ENCODE measurements at places on chromosomes 2 and 18. TPM values are rescaled to one million over a fixed set of nuclear protein-coding genes. Genes with fewer than 3 reads are reported as not detected.
A peak's percentile ranks its signal among the peaks of the same experiment; 100 is the strongest.

GRCh38 chr2:134773335-134773734 lies 54.5 kb upstream of the TMEM163 start:
- DNase-seq, result no peak

- DNase-seq, result no peak
These were observed 12.6 kb downstream of the ITPRID2 start for GRCh38 chr2:181904022-181904632.

The DSG4 gene
- polyA plus RNA-seq, result not detected

The SP140L gene
- polyA plus RNA-seq, result 12.5 TPM

- peak; percentile 48 for DNase-seq
These were observed 81.9 kb downstream of the MOGAT1 start for GRCh38 chr2:222753251-222753824.

DNA sequence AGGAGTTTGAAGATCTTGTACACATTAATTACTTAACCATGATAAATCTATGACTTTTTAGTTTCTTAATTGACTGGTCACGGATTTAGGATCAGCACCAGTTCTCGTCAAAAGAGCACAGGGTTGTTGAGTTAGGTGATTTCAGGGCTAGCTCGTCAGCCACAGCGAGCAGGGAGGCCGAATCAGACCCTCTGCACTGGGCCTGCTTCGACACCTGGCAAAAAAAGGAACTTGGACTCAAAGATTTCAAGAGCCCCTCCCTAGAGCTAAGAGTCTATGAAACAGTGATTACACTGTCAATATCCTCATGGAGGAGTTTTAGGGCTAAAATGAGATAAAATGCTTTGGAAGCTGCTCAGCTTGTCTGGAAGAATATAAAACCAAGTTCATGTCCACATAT lies 4.6 kb upstream of the SERTAD2 start:
- no peak for DNase-seq

The RGPD3 gene
- polyA plus RNA-seq, result 0.25 TPM

- no peak for DNase-seq
These were observed 299.2 kb downstream of the EXOC6B start for GRCh38 chr2:72526623-72527022.

DNA sequence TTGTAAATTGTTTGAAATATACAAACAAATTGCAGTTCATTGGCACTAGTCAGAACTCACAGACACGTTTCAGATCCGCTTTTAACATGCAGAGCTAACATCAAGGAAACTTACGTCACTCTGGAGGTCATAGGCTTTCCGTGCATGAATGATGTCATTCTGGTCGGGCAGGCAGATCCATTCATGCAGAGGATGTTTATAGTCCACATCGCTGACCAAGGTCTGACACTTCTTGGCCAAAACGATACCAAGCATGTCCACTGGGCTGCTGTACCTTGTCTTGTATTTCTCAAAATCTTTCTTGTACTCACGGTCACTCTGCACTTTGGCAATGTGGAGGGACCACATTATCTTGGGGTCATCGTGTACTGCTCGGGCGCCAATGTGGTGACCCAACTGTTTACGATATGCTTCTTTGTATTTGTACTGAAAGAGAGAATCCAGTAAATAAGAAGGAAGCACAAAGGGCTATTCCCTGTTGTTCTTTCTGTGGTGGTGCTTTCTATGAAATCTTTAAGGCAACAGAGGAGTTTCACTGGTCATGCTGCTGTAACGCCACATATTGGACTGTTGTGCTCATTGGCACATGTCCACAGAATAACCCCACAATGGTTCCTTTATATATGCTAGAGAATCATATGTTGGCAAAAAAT lies 114.8 kb downstream of the NEB start:
- DNase-seq, result no peak

- DNase-seq, result no peak
These were observed 40.9 kb upstream of the ATP6V1B1 start for GRCh38 chr2:70894765-70895164.

- no peak for DNase-seq
These were observed 23.4 kb upstream of the CREG2 start for GRCh38 chr2:101410746-101411145.

- no peak for DNase-seq
These were observed 170.0 kb downstream of the EPHA4 start for GRCh38 chr2:221402072-221402471.

- no peak for DNase-seq
These were observed 71.2 kb downstream of the EIF2AK3 start for GRCh38 chr2:88556026-88556425.

- no peak for DNase-seq
These were observed 459.7 kb downstream of the LRATD1 start for GRCh38 chr2:15092181-15092580.

DNA sequence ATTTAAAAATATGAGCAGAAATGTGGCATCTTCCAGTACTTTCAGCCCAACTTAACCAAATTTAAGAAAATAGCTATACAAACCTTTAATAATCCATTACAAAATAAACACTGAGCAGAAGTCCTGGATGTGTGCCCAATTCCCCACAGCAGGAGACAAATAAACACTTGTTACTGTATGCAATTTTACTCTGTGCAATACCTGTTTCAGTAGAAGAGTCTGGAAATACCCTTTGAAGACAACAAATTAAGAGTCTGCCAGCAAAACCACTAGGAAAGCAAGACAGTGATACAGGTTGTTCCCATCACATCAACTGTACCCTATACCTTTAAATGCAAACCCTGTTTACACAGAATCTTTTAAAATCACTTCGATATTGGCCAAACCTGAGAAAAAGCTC lies 41.4 kb upstream of the RNU4ATAC start:
- no peak for DNase-seq

The ARMC9 gene
- polyA plus RNA-seq, result 27.0 TPM

The GRP gene
- not detected for polyA plus RNA-seq

- DNase-seq, result no peak
These were observed 27.1 kb downstream of the CREG2 start for GRCh38 chr2:101360232-101360631.

GRCh38 chr18:76928179-76928868 lies 106.0 kb downstream of the ZNF236 start:
- DNase-seq, result no peak

DNA sequence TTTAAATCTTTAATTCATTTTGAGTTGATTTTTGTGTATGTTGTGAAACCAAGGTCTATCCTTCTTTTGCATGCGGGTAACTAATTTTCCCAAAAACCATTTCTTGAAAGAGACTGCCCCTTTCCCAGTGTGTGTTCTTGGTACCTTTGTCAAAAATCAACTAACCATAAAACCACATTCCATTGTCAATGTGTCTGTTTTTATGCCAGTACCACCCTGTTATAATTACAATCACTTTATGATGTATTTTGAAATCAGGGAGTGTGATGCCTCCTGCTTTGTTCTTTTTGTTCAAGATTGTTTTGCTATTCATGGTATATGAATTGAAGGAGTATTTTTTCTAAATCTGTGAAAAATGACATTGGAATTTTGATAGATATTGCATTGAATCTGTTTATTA lies 689.6 kb downstream of the TSN start:
- DNase-seq, result no peak

The SERPINB11 gene
- not detected for polyA plus RNA-seq

DNA sequence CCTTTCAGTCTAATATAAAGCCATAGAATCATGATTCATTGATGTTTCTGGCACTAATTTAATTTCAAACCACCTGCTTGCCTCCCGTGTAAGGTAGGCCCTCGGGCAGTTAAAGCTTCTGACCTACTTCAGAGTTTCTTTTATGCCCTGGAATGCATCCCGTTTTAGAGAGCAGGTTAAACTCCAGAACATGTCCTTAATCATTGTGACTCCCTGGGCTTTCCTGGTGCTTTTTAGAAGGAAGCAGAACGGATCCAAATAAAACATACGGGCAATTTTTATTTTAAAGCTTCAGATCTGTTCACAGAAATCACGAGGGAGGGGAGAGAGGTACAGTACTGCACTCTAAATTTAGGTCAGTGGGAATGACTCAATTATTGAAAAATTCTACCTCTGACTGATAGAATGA lies 134.8 kb downstream of the GCA start:
- DNase-seq, result peak; percentile 11

The DOK6 gene
- 19.1 TPM for polyA plus RNA-seq

GRCh38 chr2:236021499-236022057 lies 146.6 kb downstream of the GBX2 start:
- DNase-seq, result no peak

The TMEM169 gene
- polyA plus RNA-seq, result 13.6 TPM

DNA sequence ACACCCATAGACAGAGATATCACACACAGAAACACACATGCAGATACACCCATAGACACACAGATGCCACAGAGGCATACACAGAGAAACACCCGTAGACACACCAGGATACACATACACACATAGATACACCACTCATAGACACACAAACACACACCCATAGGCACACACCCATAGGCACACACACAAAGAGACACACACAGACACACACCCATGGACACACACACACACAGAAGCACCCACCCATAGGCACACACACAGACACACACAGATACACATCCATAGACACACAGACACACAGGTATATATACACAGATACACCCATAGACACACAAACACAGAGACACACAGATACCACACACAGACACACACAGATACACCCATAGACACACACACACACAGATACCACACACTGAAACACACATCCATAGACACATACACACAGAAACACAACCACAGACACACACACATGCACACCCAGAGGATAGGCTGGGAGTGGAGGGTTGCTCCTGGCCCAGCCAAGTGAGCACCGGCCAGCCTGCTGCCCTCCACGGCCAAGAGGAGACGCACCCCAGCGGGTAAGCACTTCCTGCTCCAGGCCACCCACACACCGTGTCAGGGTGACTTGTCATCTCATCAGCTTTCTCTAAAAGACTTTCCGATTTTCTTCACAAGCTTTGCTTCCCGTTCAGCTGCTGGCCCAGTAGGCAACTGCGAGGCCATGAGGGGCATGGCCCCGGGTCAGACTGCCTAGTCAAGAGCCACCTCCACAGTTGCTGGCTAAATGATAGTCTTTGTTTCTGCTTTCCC lies 14.1 kb upstream of the CNNM3 start:
- DNase-seq, result no peak

The ELOA2 gene
- not detected for polyA plus RNA-seq

GRCh38 chr2:173734797-173735196 lies 230.4 kb downstream of the SP3 start:
- DNase-seq, result no peak
